ENCODE measurements at places on chromosomes 16 and 17. TPM values are rescaled to one million over a fixed set of nuclear protein-coding genes. Genes with fewer than 3 reads are reported as not detected.
A peak's percentile ranks its signal among the peaks of the same experiment; 100 is the strongest.

- no peaks in the 10 kb centered on the region for H3K27me3 ChIP-seq
- H3K4me3 ChIP-seq: no peak overlapping the region
- no peaks in the 10 kb centered on the region for H3K4me1 ChIP-seq
- no peaks in the 10 kb centered on the region for H3K36me3 ChIP-seq
- no peak for DNase-seq
Observed at GRCh38 chr17:7631398-7632380, 1.8 kb downstream of the SHBG start.

DNA sequence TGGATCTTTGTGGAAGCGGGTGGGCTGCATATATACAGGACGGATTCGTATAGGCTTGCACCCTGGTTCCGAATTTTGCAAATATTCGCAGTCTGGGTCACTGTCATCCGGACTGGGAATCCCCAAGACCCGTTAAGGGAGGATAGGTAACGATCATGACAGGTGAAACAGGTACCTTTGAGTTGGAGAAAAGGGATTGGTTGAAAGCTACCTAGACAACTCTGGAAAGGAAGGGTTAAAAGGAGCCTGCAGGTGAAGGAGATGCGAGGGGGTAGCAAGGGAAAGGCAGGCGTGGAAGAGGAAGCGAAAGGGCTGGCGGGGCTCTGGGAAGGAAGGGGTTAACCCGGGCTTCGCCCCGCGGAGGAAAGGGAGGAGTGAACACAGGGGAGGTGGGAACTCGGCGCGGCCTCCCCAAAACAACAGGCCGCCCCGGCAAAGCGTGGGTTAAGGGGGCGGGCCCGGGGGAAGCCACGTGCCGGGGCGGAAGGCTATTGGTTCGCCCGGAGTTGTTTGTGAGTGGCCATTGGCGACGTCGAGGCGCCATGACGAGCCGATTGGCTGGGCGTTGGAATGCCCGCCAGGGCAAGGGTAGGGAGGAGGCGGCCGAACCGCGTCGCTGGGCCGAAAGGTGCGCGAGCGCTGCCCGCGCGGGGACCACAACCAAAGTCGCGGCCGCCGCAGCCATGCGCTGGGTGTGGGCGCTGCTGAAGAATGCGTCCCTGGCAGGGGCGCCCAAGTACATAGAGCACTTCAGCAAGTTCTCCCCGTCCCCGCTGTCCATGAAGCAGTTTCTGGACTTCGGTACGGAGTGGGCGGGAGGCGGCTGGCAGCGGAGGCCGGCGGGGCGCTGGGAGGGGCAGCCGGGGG, at the start of gene PDK2:
PDK2 (plus strand) TSS at position 599 of the 867 bp plus-strand sequence; CDS start at position 684, 85 bp downstream.
- DNase-seq: peak; percentile 96
- H3K27ac ChIP-seq: peak within 1 kb of the TSS; percentile 78
- no peaks in the 10 kb centered on the region for H3K36me3 ChIP-seq

Gene C17orf75
- 40.9 TPM for total RNA-seq

Gene SERPINF2
- total RNA-seq: 11.8 TPM

Gene DNAAF1
- 0.77 TPM for total RNA-seq

- H3K4me3 ChIP-seq: no peak overlapping the region
- peak overlapping the region; percentile 72 for H3K27ac ChIP-seq
- no peaks in the 10 kb centered on the region for H3K4me1 ChIP-seq
- no peak for DNase-seq
Observed at GRCh38 chr17:47949946-47950345, 7.7 kb downstream of the PRR15L start.

DNA sequence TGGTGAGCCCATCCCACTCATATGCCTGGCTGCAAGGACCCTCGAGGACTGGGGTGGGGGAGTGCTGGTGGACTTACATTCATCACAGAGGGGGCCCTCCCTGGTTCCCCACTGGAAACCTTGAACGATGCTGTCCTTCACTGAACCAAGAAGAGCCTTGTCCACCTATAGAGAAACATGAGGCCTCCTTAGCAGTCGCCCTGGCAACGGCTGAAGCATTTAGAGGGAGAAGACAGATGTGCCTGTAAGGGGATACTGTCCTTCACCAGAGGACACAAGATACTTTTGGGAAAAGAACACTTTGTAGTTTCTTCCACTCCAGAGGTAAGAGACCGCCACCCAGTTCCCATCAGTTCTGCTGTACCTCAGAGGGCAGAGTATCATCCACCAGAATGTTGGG, 6.5 kb downstream of the HIGD1B start:
- H3K4me1 ChIP-seq: no peaks in the 10 kb centered on the region
- no peaks in the 10 kb centered on the region for H3K27me3 ChIP-seq
- no peak overlapping the region for H3K4me3 ChIP-seq
- no peak overlapping the region for H3K27ac ChIP-seq
- DNase-seq: no peak

GRCh38 chr16:51941412-51941811, 605.5 kb downstream of the TOX3 start:
- H3K27ac ChIP-seq: no peak overlapping the region
- H3K4me1 ChIP-seq: no peaks in the 10 kb centered on the region
- DNase-seq: no peak
- no peaks in the 10 kb centered on the region for H3K36me3 ChIP-seq
- H3K27me3 ChIP-seq: no peaks in the 10 kb centered on the region
- H3K4me3 ChIP-seq: no peak overlapping the region

Gene HYDIN
- total RNA-seq: 23.6 TPM

- no peak overlapping the region for H3K27ac ChIP-seq
- no peaks in the 10 kb centered on the region for H3K4me1 ChIP-seq
- DNase-seq: no peak
- H3K27me3 ChIP-seq: no peaks in the 10 kb centered on the region
Observed at GRCh38 chr16:15057681-15058417, 2.0 kb upstream of the NTAN1 start.

GRCh38 chr16:72926177-72927070, 121.5 kb downstream of the ZFHX3 start:
- H3K36me3 ChIP-seq: no peaks in the 10 kb centered on the region
- peaks cover 4% of the 10 kb centered on the region for H3K4me1 ChIP-seq

- H3K36me3 ChIP-seq: no peaks in the 10 kb centered on the region
- H3K4me1 ChIP-seq: no peaks in the 10 kb centered on the region
- H3K27ac ChIP-seq: no peak overlapping the region
- no peak overlapping the region for H3K4me3 ChIP-seq
Observed at GRCh38 chr17:41532947-41533570, 5.0 kb upstream of the KRT19 start.

- no peak overlapping the region for H3K27ac ChIP-seq
- no peak overlapping the region for H3K4me3 ChIP-seq
- no peaks in the 10 kb centered on the region for H3K4me1 ChIP-seq
- no peaks in the 10 kb centered on the region for H3K27me3 ChIP-seq
- DNase-seq: no peak
Observed at GRCh38 chr16:58086381-58087208, 42.6 kb downstream of the CFAP20 start.

Gene KRT40
- total RNA-seq: 0.21 TPM

DNA sequence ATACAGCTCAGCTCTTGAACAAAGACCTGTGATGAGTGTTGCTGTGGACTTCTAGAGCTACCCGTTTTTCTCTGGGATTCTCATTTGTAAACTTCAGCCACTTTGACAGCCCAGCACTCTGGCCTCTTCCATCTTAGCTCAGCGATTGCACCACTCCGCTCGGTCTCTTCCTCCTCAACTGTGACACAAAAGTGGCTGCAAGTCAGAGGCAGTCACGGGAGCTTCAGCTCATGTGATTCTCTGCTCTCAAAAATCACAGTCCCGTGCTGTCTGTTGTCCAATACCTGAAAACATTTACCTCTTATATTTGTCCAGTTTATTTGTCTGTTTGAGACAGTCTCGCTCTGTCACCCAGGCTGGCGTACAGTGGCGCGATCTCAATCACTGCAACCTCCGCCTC, 75.7 kb upstream of the DNAH17 start:
- no peak overlapping the region for H3K4me3 ChIP-seq
- no peaks in the 10 kb centered on the region for H3K4me1 ChIP-seq
- no peaks in the 10 kb centered on the region for H3K36me3 ChIP-seq
- no peak for DNase-seq
- no peak overlapping the region for H3K27ac ChIP-seq
- H3K27me3 ChIP-seq: no peaks in the 10 kb centered on the region

Gene TVP23A
- total RNA-seq: 8.0 TPM

DNA sequence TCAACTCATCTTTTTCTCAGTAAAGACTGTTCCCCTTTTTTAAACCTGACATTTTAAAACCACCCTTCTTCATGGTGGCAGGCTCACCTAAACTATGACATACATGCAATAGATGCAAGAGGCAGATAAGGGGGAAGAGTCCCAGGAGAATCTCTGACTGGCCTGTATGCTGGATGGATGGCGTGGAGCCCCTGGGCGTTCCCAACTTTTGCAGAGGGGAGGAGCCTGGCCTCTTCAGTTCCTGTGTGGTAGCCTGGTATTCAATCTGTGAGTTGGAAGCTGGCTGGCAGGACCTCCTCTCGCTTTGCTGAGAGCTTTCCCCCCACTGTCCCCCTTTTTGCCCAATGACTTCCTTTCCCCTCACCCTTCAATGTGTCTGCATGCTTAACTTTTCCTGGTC, 217.6 kb upstream of the CA10 start:
- H3K27ac ChIP-seq: no peak overlapping the region
- no peaks in the 10 kb centered on the region for H3K36me3 ChIP-seq
- no peak for DNase-seq
- no peaks in the 10 kb centered on the region for H3K4me1 ChIP-seq
- no peaks in the 10 kb centered on the region for H3K27me3 ChIP-seq
